Thyroid gland (tissue), 4 donors: ENCODE measurements at places on chromosomes 5 and 9.

GRCh38 chr5:138574744-138575193, 432 bp downstream of the HSPA9 start:
- no peak for DNase-seq

GRCh38 chr9:136323371-136323789, 4.0 kb upstream of the GPSM1 start:
- no peak for DNase-seq

DNA sequence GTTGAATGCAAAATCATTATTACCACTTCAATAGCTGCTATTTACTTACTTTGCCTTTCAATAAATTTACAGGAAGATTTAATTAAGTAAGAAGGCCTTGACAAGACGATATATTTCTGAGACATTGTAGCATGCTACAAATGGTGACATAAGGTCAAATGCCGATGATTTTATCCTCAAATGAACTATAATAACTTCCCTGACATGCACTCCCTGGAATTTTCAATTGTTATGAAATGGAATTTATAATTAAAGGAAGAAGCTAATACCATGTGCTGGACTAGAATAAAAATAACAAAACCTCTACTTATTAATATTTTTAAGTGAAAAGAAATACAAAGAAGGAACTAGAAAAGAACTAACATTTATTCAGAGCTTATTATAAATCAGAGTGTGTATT, 30.2 kb upstream of the ITGA1 start:
- no peak for DNase-seq

DNA sequence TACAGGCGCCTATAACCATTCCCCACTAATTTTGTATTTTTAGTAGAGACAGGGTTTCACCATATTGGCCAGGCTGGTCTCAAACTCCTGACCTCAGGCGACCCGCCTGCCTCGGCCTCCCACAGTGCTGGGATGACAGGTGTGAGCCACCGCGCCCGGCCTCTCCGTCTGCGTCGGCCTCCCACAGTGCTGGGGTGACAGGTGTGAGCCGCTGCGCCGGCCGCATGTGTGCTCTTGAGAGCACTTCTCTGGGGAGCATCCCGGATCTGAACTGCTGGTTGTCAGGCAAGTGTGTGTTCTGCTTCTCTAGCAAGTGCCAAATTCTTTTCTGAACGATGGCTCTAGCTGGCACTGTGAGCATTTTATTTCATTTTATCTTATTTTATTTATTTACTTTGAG, 3.7 kb upstream of the ENTPD2 start:
- DNase-seq = no peak

DNA sequence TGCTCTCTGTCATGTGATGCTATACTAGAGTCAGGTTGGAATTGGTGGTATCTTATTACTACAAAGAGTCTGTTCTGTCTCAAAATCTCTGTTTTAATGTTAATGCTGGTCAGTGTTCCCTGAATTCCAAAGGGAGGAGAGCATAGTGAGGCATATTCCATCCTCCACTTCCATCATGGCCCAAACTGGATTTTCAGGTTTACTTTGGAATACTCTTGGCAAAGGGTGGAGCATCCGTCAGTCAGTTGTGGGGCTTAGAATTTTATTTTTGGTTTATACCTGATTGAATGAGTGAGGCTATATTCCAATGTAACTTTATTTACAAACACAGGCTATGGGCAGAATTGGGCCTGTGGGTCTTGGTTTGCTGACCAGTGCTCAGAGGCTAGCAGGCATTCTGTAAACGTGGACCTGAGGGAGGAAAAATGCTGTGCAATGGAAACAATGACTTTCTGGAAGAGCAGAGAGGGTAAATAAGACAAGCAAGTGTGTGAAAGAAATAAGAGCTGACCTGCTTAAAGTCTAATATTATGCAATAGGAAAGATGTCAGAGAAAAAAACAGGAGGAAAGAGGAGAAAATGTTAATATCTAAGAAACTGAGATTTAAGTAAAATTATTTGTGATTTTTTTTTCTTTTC, 106.2 kb upstream of the CLINT1 start:
- DNase-seq = no peak

DNA sequence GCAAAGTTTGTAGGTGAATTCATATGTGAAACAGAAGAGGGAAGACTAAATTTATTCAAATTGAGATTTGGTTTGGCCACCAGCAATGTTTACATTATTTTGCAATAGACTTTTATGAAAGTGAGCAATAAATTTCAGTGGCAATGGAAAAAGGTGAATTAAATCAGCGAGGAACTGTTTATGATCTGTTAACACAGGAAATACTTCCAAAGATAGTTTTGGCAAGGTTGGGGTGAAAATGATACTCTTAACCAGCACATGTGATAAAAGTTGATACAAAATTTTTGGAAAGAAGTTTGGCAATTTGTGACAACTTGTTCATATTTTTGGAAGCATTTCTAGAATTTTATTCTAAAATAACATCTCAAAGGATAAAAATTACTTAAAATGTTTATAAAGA, 119.8 kb downstream of the ARHGEF28 start:
- no peak for DNase-seq

DNA sequence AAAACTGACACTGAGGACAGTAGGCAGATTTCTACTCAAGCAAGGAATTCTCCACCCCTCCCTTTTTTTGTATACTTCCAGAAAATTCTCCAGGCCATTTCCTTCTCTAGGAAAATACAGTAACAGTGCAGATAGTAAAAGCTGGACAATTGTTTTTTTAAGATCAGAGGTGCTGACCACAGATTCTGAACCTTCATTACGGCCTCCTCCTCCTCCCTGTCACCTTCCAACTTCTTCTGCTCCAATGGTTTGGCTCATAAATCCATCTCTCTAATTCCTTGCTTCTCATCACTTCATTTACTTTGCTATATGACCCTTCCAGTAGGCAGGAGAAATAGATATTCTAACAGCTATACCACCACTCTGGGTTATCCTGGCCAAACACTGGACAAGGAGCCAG, 220.6 kb downstream of the FBN2 start:
- DNase-seq = no peak

- DNase-seq = no peak
Observed at GRCh38 chr5:33457126-33457525, 16.4 kb downstream of the TARS1 start.

GRCh38 chr9:9997585-9997984, 615.2 kb downstream of the PTPRD start:
- DNase-seq = no peak

- peak; percentile 85 for DNase-seq
Observed at GRCh38 chr9:91775011-91775707, 174.9 kb downstream of the ROR2 start.

- no peak for DNase-seq
Observed at GRCh38 chr5:164563370-164563769, 1058.0 kb downstream of the MAT2B start.
